Smooth muscle cell of the coronary artery (primary cell): ENCODE measurements at places on chromosomes 1 and 21. TPM values are rescaled to one million over a fixed set of nuclear protein-coding genes. Genes with fewer than 3 reads are reported as not detected.

LRRC8B gene
- 0.35 and 0.68 TPM in 2 replicates for total RNA-seq

LRRIQ3 gene
- 0.30 and 0.35 TPM in 2 replicates for total RNA-seq

PER3 gene
- total RNA-seq = 2.0 and 4.4 TPM in 2 replicates

HPCAL4 gene
- not detected in 2 replicates for total RNA-seq

SEMA4A gene
- total RNA-seq = 1.2 and 1.3 TPM in 2 replicates

CD84 gene
- total RNA-seq = not detected in 2 replicates

C1QA gene
- total RNA-seq = not detected in 2 replicates

LENEP gene
- total RNA-seq = 0.68 TPM in 1 of 2 replicates, not detected in the other

GBP6 gene
- not detected in 2 replicates for total RNA-seq

LPAR3 gene
- 0.45 and 10.2 TPM in 2 replicates for total RNA-seq

CLCNKB gene
- total RNA-seq = 0.08 TPM in 1 of 2 replicates, not detected in the other

G0S2 gene
- total RNA-seq = 4.4 and 286 TPM in 2 replicates

CFHR5 gene
- not detected in 2 replicates for total RNA-seq

SPRR2A gene
- not detected in 2 replicates for total RNA-seq

C1QC gene
- total RNA-seq = not detected in 2 replicates

SLC45A1 gene
- total RNA-seq = 0.30 and 2.1 TPM in 2 replicates

PSEN2 gene
- total RNA-seq = 9.6 and 30.0 TPM in 2 replicates

OR2T29 gene
- not detected in 2 replicates for total RNA-seq

GPR161 gene
- total RNA-seq = 14.3 and 20.0 TPM in 2 replicates

RGS21 gene
- not detected in 2 replicates for total RNA-seq

SLC25A34 gene
- 0.30 and 0.47 TPM in 2 replicates for total RNA-seq

CYP2J2 gene
- 0.08 TPM in 1 of 2 replicates, not detected in the other for total RNA-seq

LCK gene
- not detected in 2 replicates for total RNA-seq

KRTAP13-2 gene
- total RNA-seq = not detected in 2 replicates

POLR3GL gene
- total RNA-seq = 15.6 and 23.4 TPM in 2 replicates
